ENCODE measurements at places on chromosomes 1 and 21.

- no peak for DNase-seq
These were observed 155.1 kb downstream of the PTPRU start for GRCh38 chr1:29391362-29391880.

- no peak for DNase-seq
These were observed 3.6 kb downstream of the GPR52 start for GRCh38 chr1:174451408-174451807.

DNA sequence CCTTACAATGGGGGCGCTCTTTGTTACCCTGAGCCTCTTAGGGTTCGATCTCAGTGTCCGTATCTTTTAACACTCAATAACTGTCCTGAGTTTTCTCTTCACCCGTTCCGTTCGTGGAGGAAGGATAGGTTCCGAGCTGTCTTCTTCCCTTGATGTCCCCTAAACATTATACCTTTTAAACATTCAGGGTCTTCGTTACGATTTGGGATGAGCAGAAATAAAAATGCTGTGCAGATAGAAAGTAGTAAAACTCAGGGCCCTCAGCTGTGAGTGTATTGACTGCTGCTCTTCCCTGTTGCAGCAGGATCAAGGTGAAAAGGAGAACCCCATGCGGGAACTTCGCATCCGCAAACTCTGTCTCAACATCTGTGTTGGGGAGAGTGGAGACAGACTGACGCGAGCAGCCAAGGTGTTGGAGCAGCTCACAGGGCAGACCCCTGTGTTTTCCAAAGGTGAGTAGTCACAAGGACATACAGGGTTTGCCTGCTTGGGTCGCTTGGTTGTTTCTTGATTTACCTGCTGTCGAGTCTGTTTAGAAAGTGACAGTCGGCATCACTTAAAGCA is 784 bp downstream of the RPL11 start:
- no peak for DNase-seq

DNA sequence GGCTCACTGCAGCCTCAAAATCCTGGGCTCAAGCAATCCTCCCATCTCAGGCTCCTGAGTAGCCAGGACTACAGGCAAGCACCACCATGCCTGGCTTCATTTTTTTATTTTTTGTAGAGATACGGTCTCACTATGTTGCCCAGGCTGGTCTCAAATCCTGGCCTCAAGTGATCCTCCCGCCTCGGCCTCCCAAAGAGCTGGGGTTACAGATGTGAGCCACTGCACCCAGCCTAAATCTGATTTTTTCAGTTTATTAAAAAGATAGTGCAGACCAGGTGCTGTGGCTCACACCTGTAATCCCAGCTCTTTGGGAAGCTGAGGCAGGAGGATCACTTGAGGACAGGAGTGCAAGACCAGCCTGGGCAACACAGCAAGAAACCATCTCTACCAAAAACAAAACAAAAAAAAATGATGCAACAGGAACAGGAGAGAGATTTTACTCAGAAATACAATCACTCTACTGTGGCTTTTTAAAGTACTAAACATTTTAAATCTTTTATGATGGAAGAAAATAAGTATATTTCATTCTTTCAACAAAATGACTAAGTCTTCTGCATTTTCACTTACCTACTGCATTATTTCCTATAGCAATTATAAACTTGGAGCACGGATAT is 1.9 kb downstream of the PSMG1 start:
- DNase-seq: no peak

GRCh38 chr21:46004168-46004861 is 22.7 kb downstream of the COL6A1 start:
- no peak for DNase-seq

DNA sequence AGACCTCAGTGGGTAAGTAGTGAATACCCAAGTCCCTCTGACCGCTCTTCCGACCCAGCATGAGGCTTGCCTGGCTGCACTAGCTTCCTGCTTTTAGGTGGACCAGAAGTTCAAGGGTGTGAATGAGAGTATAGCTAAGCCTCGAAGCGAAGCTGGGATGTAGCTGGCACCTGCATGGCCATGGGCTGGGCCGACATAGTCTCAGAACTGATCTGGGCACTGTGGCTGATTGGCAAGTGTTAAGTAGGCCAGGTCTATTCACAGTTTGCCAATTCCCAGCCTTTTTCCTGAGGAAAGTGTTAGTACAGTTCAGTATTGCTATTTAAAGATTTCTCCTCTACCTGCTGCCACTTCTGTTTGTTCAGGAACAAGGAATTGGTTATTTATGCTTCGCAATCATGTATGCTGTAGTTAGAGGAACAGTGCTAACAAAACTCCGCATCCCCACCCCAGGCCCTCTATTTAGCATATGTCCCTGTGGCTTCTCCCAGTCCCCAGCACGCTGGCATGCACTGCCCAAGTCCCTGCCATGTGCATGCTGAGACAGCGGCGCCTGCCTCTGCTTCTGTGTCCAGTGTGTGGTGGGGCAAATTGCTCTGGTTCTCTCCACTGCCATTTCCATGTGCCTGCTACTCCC is 16.3 kb downstream of the SPATA46 start:
- DNase-seq: no peak

Data from stimulated activated CD4-positive, alpha-beta T cell treated with anti-CD3 and anti-CD28 coated beads, Interleukin-1b, Interleukin-23, amount 100 ng/mL, for 4 hours (primary cell).